Inflammatory macrophage treated with lipopolysaccharide for 4 hours (primary cell): ENCODE measurements at places on chromosomes 7 and 10.

DNA sequence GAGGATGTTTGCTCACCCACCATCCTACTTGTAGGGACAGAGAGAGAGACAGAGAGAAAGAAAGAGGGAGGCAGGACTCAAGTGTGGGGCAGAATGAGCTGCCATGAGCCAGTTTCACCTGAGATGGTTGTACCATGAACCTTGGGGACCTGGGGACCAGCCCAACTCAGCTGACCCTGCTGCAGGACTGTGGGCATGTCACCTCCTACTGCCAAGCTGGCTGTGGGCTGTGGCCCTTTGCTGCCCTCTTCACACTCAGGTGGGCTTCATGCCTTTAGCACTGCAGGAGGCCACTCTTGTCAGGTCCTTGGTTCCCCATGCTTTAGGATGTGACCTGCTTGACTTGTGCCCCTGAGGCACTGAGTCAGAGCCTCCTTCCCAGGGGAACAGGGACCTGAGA is 108.2 kb upstream of the PCBD1 start:
- DNase-seq: no peak

DNA sequence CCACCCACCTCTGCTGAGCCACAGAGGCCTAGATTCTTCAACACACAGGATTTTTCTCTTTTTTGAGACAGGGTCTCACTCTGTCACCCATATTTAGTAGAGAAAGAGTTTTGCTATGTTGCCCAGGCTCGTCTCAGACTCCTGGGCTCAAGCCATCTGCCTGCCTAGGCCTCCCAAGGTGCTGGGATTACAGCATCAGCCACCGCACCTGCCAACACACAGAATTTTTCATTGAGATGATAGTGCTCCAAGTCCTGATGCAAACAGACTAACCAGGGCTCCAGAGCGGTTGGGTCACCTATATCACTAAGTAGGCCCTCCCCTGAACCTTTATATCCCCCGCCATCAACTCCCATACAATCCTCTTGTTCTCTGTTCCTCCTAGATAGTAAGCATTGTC is 24.4 kb upstream of the ADRB1 start:
- DNase-seq: no peak

GRCh38 chr10:35523670-35524225 is 81.4 kb upstream of the GJD4 start:
- DNase-seq: peak; percentile 31

GRCh38 chr7:118312966-118313365 is 88.5 kb downstream of the ANKRD7 start:
- DNase-seq: peak; percentile 49

DNA sequence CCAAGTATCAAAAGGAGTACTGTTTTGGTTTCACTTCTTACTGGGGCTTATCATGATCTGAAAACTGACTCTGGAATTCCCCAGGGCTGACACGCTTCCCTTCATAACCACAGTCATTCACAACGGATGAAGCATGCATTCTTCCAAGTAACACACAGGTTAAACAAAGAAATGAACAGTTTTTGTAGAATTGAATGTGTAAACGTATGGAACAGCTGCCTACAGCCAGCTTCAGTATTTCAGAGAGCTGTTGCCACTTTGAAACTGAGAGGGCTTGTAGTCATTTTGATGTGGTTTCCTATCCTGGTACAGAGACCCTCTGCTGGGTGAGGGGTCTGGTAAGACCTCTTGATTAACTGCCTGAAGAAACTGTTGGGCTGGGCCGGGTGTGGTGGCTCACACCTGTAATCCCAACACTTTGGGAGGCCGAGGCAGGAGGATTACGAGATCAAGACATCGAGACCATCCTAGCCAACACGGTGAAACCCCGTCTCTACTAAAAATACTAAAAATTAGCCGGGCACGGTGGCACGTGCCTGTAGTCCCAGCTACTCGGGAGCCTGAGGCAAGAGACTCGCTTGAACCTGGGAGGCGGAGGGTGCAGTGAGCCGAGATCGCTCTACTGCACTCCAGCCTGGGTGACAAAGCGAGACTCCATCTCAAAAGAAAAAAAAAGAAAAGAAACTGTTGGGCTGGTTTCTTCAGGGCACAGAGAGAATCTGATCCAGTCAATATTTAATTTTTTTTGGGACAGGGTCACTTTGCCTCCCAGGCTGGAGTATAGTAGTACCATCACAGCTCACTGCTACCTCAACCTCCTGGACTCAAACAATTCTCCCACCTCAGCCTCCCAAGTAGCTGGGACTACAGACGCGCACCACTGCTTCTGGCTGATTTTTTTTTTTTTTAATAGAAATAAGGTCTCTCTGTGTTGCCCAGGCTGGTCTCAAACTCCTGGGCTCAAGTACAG is 4.7 kb downstream of the NFE2L3 start:
- DNase-seq: peak; percentile 92

GRCh38 chr7:127872122-127872521 is 159.1 kb downstream of the LRRC4 start:
- DNase-seq: no peak

DNA sequence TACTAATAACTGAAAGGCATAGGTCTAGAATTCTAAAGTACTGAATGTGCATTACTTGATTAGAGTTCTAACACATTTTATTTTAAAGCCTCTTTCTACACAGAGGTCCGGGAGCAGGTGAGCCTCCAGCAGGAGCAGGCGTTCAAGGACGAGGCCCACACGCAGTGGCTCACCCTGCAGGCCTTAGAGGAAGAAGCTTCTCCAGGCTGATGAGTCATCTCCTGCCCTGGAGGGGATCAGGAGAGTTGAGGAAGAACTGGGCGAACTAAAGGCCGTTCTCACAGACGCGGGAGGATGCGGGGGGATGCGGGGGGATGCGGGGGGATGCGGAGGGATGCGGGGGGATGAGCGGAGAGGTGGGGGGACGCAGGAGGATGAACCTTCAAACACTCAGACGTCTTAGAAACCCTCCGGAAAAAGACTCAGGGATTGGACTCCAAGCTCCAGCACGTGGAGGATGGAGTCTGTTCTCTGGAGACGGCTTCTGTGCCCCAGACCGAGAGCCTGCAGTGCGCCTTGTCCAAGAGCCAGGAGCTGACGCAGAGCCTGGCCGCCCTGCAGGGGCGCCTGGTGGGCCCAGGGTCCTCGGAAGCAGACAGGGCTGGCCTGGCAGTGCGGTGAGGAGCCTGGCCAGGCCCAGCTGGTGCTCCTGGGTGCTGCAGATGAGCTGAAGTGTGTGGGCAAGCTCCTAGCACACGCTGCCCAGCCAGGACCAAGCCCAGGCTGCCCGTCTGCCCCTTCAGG is 433.7 kb upstream of the TPK1 start:
- DNase-seq: no peak

DNA sequence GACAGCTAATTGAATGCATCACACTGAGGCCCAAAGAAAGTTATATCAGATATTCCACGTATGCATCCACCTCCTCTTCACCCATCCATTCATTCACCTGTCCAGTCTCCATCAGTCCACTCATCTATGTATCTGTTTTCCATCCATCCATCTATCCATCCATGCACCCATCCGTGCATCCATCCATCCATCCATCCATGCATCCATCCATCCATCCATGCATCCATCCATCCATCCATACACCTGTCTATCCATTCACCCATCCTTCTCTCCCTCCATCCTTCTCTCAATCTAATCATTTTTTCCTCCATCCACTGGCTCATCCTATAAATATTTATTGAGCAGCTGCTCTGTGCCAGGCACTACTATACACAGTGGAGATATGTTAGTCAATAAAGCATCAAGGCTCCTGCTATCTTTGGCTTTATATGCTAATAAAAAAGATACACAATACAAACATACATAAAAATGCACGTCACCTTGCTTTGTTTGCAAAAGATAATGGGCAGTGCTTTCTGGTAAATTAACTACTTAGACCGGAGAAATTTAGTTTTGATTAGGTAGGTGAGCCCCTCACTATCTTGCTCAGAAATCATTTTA is 442.0 kb upstream of the KLF6 start:
- DNase-seq: no peak

- peak; percentile 71 for DNase-seq
Measured at GRCh38 chr7:128352153-128352537, 8.4 kb upstream of the RBM28 start.

GRCh38 chr7:2637505-2638223 is 5.9 kb downstream of the TTYH3 start:
- peak; percentile 93 for DNase-seq

DNA sequence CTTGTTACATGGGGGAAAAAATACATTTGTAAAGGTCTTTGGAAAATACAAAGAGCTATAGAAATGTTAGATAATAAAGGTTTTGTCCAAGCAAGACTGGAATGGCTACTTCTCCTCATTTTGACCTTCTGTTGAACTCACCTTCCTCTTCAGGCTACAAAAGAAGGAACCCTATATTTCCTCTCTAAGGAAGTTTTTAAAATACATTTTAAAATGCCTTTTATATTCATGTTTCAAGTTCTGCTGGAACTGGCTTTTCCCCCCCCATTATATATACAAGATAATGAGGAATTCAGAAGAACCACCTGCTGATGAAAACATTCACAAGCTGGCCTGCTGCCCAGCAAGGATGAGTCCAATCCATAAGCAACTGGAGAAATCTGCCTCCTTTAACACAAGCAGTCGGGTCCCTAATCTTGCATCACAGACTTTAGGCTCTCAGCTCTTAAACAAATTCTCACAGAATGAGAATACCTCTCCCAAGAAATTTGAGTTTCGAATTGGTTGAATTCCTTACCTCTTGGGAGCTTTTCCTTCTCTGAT is 44.6 kb downstream of the MTERF1 start:
- no peak for DNase-seq
